T-helper 2 cell (primary cell): ENCODE measurements at places on chromosomes 7 and 10.

GRCh38 chr10:70747192-70747965 lies 37.8 kb downstream of the TBATA start:
- DNase-seq, result no peak

DNA sequence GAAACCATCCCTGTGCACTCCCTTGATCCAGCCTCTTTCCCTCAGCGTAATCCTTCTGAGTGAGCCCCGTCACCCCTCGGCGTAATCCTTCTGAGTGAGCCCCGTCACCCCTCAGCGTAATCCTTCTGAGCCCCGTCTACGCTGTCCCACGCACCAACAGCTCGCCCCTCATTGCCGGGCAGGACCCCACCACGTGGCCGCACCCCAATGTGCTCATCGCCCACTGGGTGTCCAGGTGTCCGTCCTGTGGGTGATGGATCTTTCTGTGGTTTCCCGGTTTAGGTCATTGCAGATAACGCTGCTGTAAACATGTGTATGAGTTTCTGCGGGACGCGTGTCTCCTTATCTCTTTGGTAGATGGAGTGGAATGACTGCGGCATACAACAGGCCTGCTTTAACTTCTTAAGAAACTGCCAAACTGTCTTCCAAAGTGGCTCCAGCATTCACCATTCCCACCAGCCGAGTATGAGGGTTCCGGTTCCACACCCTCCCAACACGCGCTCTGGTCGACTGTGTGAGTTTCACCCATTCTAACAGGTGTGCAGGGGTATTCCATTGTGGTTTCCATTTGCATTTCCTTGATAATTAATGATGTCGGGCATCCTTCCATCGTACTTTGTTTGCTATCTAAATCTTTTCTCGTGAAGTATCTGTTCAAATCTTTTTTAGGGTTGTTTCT lies 42.1 kb upstream of the NKX6-2 start:
- no peak for DNase-seq

DNA sequence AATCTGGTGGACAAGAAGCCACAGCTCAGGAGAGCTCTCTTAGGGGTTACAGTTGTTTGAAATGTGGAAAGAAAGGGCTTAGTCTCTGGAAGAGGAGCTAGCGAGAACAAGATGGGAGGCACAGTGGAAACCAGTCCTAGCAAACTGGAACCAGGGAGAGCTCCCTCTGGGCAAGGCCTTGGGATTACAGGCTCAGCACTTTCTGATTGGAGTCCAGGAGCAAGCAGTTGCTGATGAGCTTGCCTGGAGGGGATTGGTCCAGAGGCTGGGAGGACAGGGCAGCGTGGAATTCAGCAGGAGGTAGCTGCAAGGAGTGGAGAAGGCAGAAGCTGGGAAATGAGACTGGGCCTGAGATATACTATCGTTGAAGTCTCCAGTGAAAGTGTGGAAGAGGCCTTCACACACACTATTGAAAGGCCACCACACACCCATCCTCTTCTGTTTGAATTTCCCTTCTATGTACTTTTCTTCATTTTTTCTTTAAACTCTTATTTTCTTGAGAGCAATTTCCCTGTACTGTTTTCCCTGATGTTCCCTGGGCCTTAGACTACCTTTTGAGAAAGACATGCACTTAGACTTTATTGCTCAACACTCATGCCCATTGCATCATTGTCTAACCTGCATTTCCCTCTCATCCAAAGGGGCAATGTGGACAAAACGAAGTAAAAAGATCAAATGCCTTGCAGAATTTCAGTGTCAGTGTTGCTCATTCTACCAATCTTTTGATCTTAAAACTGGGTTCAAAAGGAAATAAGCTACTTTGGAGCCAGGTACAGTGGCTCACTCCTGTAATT lies 57.8 kb upstream of the LANCL2 start:
- no peak for DNase-seq

GRCh38 chr10:121096617-121097431 lies 245.7 kb downstream of the WDR11 start:
- DNase-seq, result no peak

DNA sequence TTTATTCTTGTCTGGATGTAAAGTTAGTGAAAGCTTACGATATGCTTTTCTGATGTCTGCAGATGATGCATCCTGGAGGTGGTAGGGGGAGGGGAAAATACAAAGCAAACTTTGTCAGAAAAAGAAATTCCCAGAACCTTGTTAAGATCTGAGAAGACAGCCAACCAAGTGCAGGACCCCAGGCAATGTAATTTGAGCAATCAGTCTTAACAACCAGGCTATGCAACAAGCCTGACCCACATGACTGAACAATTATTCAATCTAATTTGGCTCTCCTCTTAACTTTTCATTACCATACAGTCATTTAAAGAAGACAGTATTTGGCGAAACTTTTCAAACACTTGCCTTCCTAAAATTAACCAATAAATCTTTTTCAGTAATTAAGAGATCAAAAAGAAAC lies 74.5 kb downstream of the DNAJC1 start:
- DNase-seq, result no peak

DNA sequence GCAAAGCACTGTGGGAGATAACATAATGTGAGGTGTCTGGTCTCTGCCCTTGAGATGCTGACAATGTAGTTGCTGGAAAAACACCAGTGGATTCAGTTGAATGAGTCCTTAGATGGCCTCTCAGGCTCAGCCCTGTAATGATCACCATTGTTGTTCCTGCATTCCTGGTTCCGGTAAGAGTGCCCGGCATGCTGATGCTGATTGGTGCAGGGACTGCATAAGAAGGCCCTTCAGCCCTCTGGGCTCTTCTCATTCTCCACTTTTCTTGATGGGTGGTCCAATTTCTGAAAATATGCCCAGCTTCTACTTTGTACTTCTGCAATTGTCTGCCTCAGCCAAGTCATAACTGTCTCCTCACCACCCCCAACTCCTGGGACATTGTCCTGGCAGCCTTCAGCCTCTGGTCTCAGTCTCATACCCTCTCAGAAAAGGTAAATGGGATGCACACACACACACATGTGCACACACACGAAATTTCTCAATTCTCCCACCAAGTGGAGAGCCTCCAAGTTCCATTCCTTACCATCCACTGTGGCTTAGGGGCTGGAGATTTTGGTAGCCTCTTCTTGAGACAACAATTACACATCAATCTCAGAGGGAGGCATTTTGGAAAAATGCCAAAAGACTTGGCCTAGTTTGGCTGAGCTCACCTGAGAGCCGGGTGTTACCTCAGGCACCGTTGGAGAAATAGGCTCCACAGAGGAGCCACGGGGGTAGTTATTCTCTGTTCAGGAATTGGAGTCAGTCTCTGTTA lies 314.9 kb downstream of the RPS24 start:
- no peak for DNase-seq

GRCh38 chr10:84084342-84084741 lies 55.0 kb upstream of the GHITM start:
- no peak for DNase-seq

GRCh38 chr10:22681783-22682183 lies 32.6 kb downstream of the PIP4K2A start:
- DNase-seq, result peak; percentile 15

GRCh38 chr7:125061776-125062397 lies 132.3 kb upstream of the POT1 start:
- DNase-seq, result no peak

DNA sequence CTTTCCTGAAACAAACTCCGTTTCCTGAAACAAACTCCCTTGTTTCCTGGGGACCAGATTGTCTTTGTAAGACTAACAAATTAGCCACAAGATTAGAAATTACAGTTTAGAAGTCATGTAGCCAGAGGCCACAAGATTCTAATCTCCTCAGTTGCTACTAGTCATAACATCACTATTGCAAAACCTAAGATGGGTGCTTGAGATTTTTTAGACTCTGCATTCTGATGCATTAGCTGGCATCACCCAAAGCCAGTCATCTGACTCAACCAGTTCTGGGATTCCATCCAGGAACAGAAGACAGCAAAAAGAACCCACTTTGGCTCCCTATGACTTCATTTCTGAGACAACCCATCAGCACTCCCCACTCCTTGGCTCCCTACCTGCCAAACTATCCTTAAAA lies 367.9 kb upstream of the MBL2 start:
- DNase-seq, result no peak

DNA sequence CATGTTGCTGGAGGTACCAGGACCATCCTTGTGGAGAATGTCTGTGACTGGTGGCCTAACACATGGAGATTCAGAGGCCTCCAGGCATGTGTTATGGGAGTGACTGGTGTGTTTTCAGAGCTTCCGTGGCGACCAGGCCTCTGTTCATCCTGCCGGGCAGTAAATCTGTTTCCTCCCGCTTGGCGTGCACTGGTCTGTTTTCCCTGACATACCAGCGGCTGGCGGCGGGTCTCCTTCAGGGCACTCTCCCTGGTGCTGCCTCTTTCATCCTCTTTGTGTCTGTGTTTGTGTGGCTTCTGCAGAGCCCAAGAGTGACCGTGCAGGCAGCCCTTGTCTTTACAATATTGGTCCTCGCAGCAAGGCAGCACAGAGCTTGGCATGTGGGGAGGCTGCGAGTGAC lies 385.1 kb upstream of the MKI67 start:
- no peak for DNase-seq

GRCh38 chr10:9097206-9097990 lies 1042.9 kb downstream of the GATA3 start:
- DNase-seq, result peak; percentile 29

- no peak for DNase-seq
Observed at GRCh38 chr10:62075414-62075813, 173.9 kb downstream of the ARID5B start.

DNA sequence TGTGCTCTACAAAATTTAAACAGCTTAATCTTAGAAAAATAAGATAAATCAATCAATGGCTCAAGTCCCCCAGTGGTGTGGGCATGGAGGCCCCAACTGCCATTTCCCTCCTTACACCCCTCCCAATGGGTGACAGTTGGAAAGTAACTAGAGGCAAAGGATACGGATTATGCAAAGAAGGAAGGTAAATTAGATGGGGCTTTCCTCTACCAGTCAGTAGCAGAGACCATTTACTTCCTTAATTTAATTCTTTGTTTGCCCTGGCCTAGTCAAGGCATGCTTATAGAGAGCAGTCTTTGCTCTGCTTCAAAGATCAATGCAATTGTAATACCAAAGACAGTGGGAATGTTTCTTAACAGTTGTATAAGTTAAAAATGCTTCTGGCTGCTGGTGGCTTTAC lies 63.3 kb upstream of the PAPSS2 start:
- DNase-seq, result no peak

GRCh38 chr10:3665316-3665908 lies 119.6 kb downstream of the KLF6 start:
- DNase-seq, result no peak

DNA sequence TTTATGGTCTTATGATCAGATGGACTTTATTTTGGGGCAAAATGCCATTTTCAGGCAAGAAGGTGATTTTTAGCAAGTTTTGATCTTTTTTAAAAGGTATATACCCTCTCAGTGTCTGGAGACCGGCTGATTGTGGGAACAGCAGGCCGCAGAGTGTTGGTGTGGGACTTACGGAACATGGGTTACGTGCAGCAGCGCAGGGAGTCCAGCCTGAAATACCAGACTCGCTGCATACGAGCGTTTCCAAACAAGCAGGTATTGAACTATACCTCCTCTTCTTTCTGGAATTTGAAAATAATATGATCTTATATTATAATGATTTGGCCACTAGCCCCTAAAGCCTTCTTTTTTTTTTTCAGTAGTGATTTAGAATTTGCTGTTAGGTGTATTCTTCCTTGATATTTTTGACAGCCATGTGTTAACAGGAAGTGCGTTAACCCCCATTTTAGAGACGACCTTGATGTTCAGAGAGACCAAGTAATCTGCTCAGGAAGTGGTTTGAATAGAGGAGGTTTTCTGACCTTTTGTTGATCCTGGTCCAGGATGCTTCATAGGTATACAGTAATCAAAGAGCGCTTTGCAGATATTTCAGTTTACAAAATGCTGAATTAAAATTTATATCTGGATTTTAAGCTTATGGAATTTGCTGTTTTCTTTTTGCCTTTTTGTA lies 6.2 kb downstream of the BUB3 start:
- peak; percentile 57 for DNase-seq

- DNase-seq, result no peak
Observed at GRCh38 chr7:985915-986741, 3.1 kb downstream of the CYP2W1 start.

DNA sequence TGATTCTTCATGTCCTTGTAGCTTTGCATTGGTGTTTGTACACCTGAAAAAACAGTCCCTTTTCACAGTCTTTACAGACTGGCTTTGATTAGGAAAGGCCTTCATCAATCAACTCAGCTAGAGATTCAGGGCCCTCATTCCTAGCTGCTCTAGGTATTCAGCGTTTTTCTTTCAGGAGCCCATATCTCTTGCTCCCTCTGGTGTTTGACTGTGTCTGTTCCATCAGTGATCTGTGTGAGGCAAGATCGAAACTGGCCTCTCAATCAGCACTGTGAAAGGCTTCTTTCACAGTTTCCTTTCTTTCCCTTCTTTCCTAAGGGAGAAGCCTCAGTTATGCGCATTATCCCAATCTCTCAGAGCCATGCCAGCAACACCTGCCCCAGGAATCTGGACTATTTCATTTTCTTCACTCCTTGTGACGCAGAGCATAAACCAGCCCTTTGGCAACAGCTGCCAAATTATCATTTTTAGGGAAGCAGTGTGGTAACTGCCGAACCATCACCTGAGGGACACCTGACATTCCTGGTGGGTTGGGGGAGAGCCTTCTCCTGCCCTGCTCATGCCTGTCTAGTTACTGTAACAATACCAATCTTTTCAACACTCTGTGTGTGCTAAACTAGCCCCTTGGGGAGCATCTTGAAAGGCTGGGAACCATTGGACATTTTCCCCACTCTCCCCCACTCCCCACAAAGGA lies 75.7 kb upstream of the CCDC71L start:
- no peak for DNase-seq

- no peak for DNase-seq
Observed at GRCh38 chr10:118311505-118311904, 30.6 kb downstream of the FAM204A start.

DNA sequence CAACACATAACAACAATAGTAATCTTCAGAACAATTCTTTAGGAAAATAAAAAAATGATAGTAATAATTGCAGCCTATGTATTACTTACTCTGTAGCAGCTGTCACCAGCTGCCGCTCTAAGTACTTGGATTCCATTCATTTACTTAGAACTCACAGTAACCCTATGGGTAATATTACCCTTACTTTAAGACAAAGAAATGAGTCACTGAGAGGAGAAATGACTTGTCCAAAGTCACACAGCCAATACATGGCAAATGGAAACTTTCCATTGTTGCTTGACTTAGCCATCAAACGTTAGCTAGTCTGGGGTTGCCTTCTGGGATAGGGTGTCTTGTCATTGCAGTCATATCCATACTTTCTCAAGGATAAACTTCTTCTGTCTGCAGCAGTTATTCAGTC lies 3.6 kb downstream of the CCNY start:
- DNase-seq, result no peak

- no peak for DNase-seq
Observed at GRCh38 chr10:15562116-15562515, 157.6 kb downstream of the ITGA8 start.

GRCh38 chr10:124372899-124373298 lies 45.8 kb downstream of the OAT start:
- DNase-seq, result no peak

- DNase-seq, result no peak
Observed at GRCh38 chr10:128643658-128644057, 517.4 kb upstream of the MKI67 start.

GRCh38 chr7:91085175-91085574 lies 179.1 kb upstream of the FZD1 start:
- no peak for DNase-seq

- no peak for DNase-seq
Observed at GRCh38 chr7:90597563-90598253, 1.6 kb downstream of the CDK14 start.

GRCh38 chr10:7186387-7187018 lies 224.3 kb downstream of the SFMBT2 start:
- no peak for DNase-seq

- peak; percentile 27 for DNase-seq
Observed at GRCh38 chr10:96043893-96044715, 721 bp downstream of the CCNJ start.
